ENCODE measurements at places on chromosomes 16 and 17.

DNA sequence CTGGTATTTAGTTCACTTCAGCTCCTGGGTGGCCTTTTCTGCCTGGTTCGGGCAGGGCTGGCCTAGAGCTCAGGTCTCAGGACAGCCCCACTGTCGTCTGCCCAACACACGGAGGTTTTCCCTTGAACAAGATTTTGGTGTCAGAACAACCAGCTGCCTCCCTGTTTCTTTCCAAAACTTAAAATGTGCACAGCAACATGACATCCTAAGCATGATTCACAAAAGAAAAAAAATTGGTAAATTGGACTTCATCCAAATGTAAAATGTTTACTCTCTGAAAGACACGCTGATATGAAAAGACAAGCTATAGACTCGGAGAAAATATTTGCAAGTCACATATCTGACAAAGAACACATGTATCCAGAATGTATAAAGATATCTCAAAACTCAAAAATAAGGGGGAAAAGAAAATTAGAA is 197.8 kb upstream of the CHMP6 start:
- no peak for DNase-seq

DNA sequence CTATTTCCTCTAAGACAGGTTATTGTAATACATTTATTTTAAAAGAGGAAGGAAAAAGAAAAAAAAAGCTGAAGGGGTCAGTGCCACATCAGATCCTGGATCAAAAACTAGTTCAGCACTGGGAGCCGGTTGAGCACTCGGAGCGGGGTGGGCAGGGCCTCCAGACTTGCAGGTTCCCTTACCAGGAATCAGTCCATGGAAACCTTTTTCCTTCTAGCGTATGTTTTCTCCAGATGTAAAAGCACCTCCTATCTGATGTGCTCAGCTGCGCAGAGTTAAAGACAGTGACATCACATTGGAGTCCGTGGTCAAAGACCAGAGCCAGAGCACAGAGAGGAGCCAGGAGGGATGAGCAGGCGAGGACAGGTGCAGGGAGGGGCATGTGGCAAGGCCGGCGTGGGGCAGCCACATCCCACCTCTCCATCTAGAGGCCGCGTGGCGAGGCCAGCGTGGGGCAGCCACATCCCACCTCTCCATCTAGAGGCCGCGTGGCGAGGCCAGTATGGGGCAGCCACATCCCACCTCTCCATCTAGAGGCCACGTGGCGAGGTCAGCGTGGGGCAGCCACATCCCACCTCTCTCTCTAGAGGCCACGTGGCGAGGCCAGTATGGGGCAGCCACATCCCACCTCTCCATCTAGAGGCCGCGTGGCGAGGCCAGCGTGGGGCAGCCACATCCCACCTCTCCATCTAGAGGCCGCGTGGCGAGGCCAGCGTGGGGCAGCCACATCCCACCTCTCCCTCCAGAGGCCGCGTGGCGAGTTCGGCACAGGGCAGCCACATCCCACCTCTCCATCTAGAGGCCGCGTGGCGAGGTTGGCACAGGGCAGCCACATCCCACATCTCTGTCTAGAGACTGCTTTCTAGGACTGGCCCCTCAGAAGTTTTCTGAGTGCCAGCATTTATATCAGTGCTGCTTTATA is 166.8 kb upstream of the CHMP6 start:
- no peak for DNase-seq

- DNase-seq = no peak
These were observed at the start of gene LGALS3BP for GRCh38 chr17:78979780-78980623. Gene LGALS3BP (minus strand): TSS chr17:78979923. CDS start chr17:78977191, 2,732 bp downstream.

- DNase-seq = no peak
These were observed 3.8 kb upstream of the NEUROD2 start for GRCh38 chr17:39611401-39612112.

GRCh38 chr16:11258553-11259492 is 2.8 kb upstream of the SOCS1 start:
- DNase-seq = peak; percentile 35

DNA sequence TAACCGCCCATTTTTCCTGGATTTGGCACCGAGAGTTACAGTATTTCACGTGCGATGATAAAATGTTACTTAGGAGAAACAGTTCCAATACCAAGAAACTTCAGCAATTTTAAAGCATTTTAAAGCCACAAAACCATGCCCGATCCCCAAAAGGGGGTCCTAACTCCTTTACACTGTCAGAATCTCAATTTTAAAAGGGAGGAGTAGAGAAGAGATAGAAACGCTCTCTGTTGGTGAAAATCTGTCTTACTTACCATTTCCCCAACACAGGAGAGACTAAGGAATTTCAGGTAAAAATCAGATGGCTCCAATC is 526 bp upstream of the RNASEK start:
- DNase-seq = no peak

DNA sequence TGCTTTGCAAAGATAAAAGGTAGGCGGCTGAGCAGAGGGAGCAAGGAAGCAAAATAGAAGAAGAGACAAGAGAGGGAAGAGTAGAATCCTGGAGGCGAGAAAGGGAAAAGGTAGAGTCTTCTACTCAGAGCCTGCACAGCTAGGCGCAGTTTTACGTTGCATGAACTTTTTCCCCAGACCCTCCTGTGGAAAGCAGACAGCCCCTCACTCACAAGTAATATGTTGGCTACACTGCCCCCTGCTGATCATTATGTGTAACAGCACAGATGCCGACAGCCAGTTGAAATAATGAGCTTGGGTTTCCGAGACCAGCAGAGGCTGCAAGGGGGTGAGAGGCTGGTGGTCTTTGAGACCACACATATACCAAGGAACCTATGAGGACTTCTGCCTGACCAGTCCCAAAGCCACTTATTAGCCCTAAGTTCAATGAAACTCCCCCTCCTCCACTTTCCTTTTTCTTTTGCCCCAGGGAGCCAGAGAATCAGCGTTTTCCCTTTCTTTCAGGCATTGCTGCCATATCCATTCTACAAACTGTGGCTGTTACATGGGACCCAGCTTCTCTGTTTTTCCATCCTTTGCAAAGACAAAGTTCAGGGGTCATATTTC is 22.5 kb upstream of the CMTR2 start:
- no peak for DNase-seq

GRCh38 chr16:23408242-23408822 is 44.7 kb downstream of the COG7 start:
- DNase-seq = no peak

GRCh38 chr16:68190736-68191510 is 45.0 kb downstream of the ESRP2 start:
- DNase-seq = no peak

GRCh38 chr17:65185668-65186382 is 48.7 kb downstream of the RGS9 start:
- no peak for DNase-seq

- DNase-seq = no peak
These were observed 3.1 kb downstream of the MAF start for GRCh38 chr16:79597277-79598062.

- peak; percentile 69 for DNase-seq
These were observed at the start of gene ACAP1 for GRCh38 chr17:7336240-7337175. Gene ACAP1 (plus strand): TSS chr17:7336529. CDS start chr17:7336735, 206 bp downstream.

DNA sequence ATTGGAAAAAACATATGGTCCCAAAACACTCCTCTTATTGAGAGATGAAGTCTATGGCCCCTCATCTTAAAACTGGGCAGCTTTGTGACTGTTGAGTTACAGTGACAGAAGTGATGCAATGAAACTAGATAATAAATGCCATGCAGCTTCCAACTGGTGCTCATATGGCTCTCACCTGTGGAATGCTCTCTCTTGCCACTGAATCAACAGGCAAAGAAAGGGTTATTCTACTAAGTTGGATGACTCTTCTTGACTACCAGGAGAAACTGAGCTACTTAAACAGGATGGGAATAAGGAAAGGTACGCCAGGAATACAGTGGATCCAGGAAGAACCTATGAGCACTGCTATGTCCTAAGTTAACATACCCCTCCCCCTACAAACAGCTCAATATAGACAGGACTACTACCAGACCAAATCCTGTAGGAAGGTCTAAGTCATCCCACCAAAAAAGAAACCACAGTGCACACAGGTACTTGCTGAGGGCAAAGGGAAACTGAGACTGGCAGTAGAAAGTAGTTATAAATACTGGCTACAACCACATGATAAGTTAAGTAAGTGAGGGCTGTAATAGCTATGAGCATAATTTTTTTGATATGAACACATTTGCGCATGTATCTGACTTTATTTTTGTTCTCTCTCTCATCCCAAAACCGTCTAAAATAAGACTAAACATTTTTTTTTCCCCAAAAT is 398.5 kb downstream of the ZFHX3 start:
- no peak for DNase-seq

GRCh38 chr16:10827691-10828341 is 9.2 kb upstream of the TVP23A start:
- no peak for DNase-seq

GRCh38 chr17:71869293-71869692 is 251.5 kb upstream of the SOX9 start:
- DNase-seq = no peak

DNA sequence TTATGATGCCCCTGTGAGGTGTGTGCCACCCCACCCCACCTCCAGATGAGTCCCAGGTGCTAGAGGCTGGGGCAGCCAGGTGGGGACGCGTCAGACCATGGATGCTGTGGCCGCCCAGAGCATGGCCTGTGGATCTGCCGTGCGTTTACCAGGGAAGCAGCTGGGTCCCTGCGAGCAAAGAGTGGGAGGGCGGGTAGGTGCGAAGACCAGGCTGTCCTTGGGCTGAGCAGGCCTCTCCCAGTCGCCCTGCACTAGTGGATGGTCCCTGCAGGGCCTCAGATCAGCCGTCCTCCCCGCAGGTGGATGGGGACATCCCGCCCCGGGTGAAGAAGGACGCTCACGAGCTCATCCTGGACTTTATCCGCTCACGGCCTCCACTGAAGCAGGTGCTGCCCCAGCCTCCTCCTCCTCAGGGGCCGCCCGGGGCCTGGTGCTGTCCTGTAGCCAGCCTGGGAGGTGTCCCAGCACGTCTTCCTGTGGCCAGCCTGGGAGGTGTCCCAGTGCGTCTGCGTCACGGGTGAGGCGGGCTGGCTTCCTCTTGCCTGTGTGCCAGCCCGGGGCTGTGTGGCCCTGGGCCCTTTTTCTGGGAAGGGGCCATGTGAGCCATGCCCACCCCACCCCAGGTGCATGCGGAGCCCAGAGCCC is 18.0 kb upstream of the TCF25 start:
- DNase-seq = no peak

DNA sequence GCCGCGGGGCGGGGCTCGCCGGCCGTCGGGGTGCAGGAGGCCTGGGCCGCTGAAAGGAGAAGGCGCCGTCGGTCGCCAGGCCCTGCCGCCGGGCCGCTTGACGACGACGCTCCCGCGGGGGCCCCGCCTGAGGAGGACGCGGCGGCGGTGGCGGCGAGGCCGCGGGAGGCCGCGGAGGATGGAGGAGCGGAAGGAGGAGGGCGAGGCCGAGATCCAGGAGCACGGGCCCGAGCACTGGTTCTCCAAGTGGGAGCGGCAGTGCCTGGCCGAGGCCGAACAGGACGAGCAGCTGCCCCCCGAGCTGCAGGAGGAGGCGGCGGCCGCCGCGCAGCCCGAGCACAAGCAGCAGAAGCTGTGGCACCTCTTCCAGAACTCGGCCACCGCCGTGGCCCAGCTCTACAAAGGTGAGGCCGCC is 430 bp downstream of the HAPSTR1 start:
- no peak for DNase-seq

DNA sequence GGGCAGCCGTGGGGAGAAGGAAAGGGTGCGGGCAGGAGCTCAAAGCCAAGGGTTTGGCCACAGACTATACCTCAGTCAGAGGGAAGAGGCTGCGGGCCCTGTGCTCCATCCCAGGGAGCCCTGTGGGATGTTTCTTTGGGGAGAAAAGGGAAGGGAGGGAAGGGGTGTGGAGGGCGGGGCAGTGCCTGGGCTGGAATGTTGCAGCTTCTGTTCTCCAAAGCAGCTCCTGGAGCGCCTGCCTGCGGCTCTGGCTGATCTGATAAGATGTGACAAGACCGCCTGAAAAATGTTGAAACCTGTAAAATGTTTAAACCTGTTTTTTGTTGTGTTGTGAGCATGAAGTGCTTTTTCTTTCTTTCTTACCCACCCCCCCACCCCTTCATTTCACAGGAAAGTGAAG is 32.8 kb downstream of the WNT3 start:
- DNase-seq = no peak

DNA sequence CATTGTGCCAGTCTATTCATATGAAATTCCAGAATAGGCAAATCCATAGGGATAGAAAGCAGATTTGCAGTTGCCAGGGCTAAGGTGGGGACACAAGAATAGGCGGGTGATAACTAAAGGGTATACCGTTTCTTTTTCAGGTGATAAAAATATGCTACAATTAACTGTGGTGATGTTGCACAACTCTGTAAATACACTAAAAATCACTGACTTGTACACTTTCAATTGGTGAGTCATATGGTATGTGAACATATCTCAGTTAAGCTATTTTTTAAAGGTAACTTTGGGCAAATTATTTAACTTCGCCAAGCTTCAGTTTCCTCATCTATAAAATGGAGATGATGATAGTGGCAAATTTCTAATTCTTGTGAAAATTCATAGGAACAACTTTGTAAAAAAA is 65.9 kb downstream of the CDYL2 start:
- no peak for DNase-seq

Data from stimulated activated CD4-positive, alpha-beta T cell treated with anti-CD3 and anti-CD28 coated beads, TNF-alpha, amount 100 ng/mL, for 24 hours (primary cell).